Endothelial cell of umbilical vein (primary cell): ENCODE measurements at places on chromosomes 4 and X. TPM values are rescaled to one million over a fixed set of nuclear protein-coding genes. Genes with fewer than 3 reads are reported as not detected.

DNA sequence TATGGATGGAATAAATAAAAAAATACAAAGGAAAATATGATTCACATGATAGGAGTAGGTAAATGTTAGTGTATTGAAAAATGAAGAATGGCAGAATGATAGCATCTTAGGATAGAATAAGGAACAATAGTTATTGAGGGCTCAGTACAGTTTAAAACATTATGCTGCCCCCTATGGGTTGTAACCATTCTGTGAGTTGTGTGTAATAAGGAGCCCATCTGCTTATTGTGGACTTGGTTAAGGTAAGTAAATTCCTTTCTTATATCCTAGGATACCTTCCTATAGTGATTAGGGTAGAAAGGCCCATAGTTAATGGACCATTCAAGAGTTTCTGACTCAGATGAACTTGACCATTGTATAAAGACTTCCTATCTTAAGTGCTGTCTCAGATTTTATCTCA lies 195.8 kb downstream of the PDHA2 start:
- H3K4me1 ChIP-seq: no peaks in the 10 kb centered on the region
- H3K4me3 ChIP-seq: no peak overlapping the region
- no peak overlapping the region for H3K27ac ChIP-seq
- no peaks in the 10 kb centered on the region for H3K27me3 ChIP-seq

Gene USP17L26
- not detected in 2 replicates for total RNA-seq

Gene ITM2A
- 3.9 and 5.6 TPM in 2 replicates for total RNA-seq

DNA sequence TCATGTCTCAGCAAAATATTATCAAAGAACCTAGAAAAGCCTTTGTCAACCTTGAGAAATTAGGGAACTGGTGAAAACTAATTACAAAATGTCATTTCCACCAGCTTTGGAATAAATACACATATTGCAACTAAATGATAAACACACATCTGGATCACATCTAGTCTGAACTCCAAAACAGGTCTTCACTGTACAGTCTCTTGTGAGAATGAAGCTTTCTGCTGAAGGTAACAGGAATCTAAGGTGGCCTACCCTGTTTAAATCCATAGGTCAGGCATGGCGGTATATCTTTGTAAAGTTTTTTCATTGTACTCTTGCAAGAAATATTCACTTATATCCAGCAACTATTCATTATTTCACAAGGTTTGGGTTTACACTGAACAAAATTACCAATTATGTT lies 1.7 kb downstream of the SH3D19 start:
- no peaks in the 10 kb centered on the region for H3K36me3 ChIP-seq
- no peaks in the 10 kb centered on the region for H3K27me3 ChIP-seq
- peak overlapping the region; percentile 86 for H3K4me3 ChIP-seq

Gene SSX4B
- total RNA-seq: not detected in 2 replicates
